Right lobe of liver (tissue), 6 donors: ENCODE measurements at places on chromosomes 2 and 18. TPM values are rescaled to one million over a fixed set of nuclear protein-coding genes. Genes with fewer than 3 reads are reported as not detected.

- DNase-seq, result no peak
These were observed 718.2 kb upstream of the SOX11 start for GRCh38 chr2:4973973-4974372.

GRCh38 chr2:109188496-109188890 lies 59.5 kb downstream of the SH3RF3 start:
- no peak for DNase-seq

DNA sequence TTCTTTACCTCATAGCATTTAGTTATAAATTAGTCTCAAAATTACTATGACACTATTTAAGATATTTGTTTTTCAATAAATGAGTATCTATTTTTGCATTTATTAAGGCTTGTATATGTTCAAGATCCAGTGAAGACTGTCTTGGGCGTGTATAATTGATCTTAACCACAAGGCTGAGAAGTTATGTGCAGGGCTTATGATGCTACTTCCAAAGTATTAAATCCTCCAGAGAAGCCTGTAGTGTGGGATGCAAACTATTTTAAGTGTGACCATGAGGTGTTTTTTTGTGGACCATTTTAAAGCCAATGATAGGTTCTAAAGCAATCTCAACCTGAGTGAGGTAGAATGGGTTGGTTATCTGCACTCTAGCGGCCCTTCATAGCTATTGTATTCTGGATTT lies 219.9 kb downstream of the ZNF407 start:
- no peak for DNase-seq

- no peak for DNase-seq
These were observed 107.3 kb downstream of the CPS1 start for GRCh38 chr2:210663631-210664089.

- no peak for DNase-seq
These were observed 19.9 kb upstream of the CABYR start for GRCh38 chr18:24118750-24119577.

DNA sequence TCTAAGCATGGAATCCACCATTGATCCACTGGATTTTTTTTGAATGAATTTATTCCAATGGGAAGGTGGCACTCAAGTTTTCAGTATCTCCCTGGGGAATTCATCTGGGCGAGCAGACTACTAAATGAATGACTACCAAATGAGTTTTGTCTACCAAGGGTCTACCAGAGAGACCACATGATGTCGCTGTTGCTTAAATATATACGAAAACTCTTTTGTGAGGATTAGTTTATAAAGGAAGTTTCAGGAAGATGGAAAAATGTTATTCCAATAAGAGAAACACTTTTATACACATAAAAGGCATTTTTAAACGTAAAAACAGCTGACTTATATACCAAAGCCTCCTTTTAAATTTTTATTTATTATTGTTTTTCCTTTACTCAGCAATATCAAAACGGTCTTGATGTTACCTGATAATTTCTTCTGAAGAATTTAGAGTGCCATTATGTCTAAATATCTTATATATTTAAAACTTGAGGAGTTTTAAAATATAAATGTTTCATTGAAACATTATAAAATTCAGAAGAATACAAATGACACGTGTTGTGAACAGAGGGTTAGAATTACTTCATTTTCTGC lies 139.7 kb downstream of the HRH4 start:
- no peak for DNase-seq

The CFC1 gene
- total RNA-seq, result not detected

The SH3BP4 gene
- 28.6 TPM for total RNA-seq

The LYPD1 gene
- total RNA-seq, result 0.86 TPM

The RPE gene
- 25.3 TPM for total RNA-seq
